ENCODE measurements at places on chromosomes 3 and 15. TPM values are rescaled to one million over a fixed set of nuclear protein-coding genes. Genes with fewer than 3 reads are reported as not detected.
A peak's percentile ranks its signal among the peaks of the same experiment; 100 is the strongest.

DNA sequence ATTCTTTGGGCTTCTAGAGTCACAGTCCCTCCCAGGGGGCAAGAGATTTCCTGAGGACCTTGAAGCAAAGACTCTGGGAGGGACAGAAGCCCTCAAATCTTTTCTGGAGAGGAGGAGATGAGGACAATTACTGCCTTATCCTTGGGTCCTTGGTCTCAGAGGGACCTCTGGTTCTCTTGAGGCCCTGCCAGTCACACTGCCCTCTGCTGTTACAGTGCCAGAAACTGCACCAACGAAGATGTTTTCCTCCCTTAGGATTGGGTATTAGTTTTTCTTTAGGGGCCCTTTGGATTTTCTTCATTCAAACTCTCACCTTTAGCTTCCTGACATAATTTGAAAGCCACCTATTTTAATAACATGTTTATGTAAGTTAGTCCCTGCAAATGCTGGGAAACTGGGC, 58.2 kb upstream of the SCN5A start:
- no peaks in the 10 kb centered on the region for H3K36me3 ChIP-seq
- DNase-seq = no peak
- no peaks in the 10 kb centered on the region for H3K27me3 ChIP-seq

DNA sequence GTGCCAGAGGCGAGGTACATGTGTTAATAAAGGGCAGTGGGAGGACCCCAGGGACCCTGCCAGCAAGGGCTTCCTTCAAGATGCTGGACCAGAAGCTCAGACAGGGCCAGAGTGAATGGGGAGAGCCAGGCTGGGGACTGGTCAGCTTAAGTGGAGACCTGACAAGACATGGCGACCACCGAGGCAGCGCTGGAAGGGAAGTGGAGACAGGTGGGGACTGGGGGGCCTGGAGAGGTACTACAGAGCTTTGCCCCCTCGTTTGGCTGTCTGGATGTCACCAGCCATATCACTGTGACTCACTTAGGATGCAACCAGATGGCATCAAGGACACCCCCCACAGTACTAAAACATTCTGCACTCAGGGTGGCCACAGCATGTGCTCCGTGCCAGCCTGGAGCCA, 97.9 kb downstream of the ADCY5 start:
- H3K36me3 ChIP-seq = no peaks in the 10 kb centered on the region
- no peaks in the 10 kb centered on the region for H3K27me3 ChIP-seq
- no peak for DNase-seq

GRCh38 chr3:47016934-47017435, 37.5 kb downstream of the NBEAL2 start:
- H3K4me1 ChIP-seq = peaks cover 3% of the 10 kb centered on the region
- no peaks in the 10 kb centered on the region for H3K36me3 ChIP-seq
- no peak overlapping the region for H3K27ac ChIP-seq
- H3K27me3 ChIP-seq = no peaks in the 10 kb centered on the region
- H3K4me3 ChIP-seq = no peak overlapping the region

DNA sequence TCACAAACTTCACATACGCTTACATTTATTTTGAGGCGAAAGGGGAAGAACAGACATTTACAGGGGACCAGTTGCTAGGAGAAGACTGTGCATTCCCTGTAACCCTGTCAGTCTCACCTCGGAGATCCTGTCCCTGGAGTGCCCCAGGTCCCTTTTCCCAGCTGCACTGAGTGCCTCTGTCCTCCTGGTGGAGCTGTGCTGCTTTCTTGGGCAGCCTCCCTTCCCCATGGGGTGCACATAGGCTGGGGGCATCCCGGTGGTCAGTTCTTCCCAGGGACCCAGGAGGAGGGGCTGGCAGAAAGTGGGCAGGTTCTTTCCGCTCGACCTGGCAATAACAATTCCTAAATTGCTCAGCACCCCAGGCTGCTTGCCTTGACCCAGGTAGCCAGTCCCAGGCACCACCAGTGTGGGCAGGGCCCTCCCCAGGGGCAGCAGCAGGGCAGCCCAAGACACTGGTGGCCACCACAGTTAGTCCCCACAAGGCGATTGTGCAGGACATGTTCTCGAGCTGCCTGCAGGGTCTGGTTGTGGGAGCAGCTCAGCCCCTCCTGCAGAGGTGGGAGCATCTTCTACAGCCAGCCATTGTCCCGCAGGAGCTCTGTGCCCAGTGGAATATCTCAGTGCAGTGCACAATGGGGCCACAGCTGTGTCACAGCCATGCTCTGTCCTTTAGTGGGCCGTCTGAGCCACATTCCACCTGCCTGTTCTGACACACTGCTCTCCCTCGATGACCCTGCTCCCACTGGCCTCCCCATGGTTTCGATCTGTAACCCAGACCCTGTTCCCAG, 36.3 kb downstream of the APBA2 start:
- DNase-seq = no peak
- no peaks in the 10 kb centered on the region for H3K36me3 ChIP-seq
- H3K27ac ChIP-seq = no peak overlapping the region
- no peak overlapping the region for H3K4me3 ChIP-seq
- no peaks in the 10 kb centered on the region for H3K4me1 ChIP-seq

DNA sequence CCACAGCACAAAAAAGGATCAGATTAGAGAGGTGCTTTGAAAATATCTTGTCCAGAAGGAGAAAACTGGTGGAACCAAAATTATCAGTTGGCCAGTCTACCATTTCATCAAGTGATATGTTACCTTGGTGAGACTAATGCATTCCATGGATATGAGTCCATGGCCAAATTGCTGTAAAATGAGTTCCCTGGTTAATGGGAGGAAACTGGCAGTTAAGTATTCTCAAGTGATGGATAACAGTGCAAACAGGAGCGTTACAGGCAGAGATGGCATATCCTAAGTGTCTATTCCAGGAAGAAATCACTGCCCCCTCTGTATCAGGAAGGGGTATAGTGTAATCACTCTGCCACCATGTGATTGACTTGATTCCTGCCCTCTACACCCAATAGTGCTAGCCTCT, 34.0 kb downstream of the MYRIP start:
- H3K4me3 ChIP-seq = no peak overlapping the region
- no peaks in the 10 kb centered on the region for H3K36me3 ChIP-seq
- no peaks in the 10 kb centered on the region for H3K4me1 ChIP-seq
- H3K27me3 ChIP-seq = no peaks in the 10 kb centered on the region

DNA sequence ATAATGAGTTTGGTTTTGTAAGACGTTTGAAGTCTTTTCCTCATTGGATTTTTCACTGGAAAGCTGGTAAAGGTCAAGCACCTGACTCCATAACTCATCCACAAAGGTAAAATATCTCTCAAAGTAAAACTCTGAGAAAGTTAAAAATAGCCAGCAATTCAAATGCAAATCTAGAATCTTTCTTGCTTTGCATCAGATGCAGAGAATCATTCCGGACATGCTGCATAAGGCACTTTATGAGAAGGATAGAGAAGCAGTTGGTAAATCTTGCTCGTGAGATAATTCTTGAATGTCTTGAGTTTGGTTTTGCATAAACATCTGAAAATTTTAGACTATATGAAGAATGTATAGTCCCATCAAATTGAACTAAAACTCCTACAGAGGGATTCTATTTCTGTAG, 9.1 kb downstream of the KCNMB2 start:
- H3K27ac ChIP-seq = no peak overlapping the region
- no peak for DNase-seq
- H3K4me1 ChIP-seq = no peaks in the 10 kb centered on the region
- H3K4me3 ChIP-seq = no peak overlapping the region
- H3K27me3 ChIP-seq = no peaks in the 10 kb centered on the region

DNA sequence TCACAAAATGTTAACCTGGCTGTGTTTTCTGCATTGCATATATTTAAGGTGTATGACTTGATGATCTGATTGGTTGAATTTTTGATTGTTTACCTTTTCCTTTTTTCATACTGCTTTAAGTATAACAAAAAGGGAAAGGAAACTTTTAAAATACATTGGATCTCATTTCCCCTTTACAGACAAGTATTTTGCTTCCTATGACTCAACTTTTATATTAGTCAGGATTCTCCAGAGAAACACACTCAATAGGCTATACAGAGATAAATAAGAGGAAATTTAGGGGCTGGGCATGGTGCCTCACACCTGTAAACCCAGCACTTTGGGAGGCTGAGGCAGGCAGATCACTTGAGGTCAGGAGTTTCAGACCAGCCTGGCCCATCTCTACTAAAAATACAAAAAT, 205.8 kb downstream of the TJP1 start:
- no peaks in the 10 kb centered on the region for H3K36me3 ChIP-seq
- no peak for DNase-seq
- no peaks in the 10 kb centered on the region for H3K4me1 ChIP-seq
- H3K4me3 ChIP-seq = no peak overlapping the region

DNA sequence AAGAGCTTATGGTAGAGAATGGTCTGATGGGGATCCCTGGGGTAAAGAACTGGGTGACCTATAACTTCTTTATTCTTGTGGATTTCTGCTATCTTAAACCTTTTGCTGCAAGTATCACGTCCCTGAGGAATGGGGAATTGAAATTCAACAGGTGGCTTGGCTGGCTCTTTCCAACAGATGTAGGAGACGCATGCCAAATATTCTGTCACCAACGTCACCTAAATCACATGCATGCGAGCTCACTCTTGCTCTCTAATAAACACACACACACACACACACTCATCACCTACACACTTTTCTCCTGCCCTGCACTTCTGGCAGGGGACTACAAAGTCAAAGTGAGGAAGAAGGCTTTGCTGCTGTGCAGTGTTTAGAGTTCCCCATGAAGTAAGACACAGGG, 145.8 kb upstream of the NECTIN3 start:
- H3K4me3 ChIP-seq = no peak overlapping the region
- no peaks in the 10 kb centered on the region for H3K4me1 ChIP-seq
- DNase-seq = no peak
- no peaks in the 10 kb centered on the region for H3K36me3 ChIP-seq
- H3K27ac ChIP-seq = no peak overlapping the region
- no peaks in the 10 kb centered on the region for H3K27me3 ChIP-seq

- H3K36me3 ChIP-seq = no peaks in the 10 kb centered on the region
- H3K4me3 ChIP-seq = no peak overlapping the region
- no peak overlapping the region for H3K27ac ChIP-seq
- no peaks in the 10 kb centered on the region for H3K27me3 ChIP-seq
- peaks cover 17% of the 10 kb centered on the region for H3K4me1 ChIP-seq
These were observed 473.1 kb upstream of the UBE2E2 start for GRCh38 chr3:22729981-22730380.

GRCh38 chr3:71466483-71466882, 117.0 kb downstream of the FOXP1 start:
- peaks cover 14% of the 10 kb centered on the region for H3K4me1 ChIP-seq
- no peak for DNase-seq
- no peak overlapping the region for H3K4me3 ChIP-seq

- H3K36me3 ChIP-seq = no peaks in the 10 kb centered on the region
- no peaks in the 10 kb centered on the region for H3K27me3 ChIP-seq
- no peak for DNase-seq
- H3K4me1 ChIP-seq = no peaks in the 10 kb centered on the region
- H3K27ac ChIP-seq = no peak overlapping the region
These were observed 151.2 kb upstream of the CDIN1 start for GRCh38 chr15:36428102-36428845.

- H3K36me3 ChIP-seq = no peaks in the 10 kb centered on the region
- no peak overlapping the region for H3K4me3 ChIP-seq
- H3K27ac ChIP-seq = no peak overlapping the region
These were observed 62.6 kb upstream of the SLC2A2 start for GRCh38 chr3:171088964-171089754.

- DNase-seq = no peak
- peaks cover 20% of the 10 kb centered on the region for H3K36me3 ChIP-seq
- H3K27me3 ChIP-seq = no peaks in the 10 kb centered on the region
- H3K27ac ChIP-seq = peak overlapping the region; percentile 75
These were observed 66.0 kb downstream of the FLNB start for GRCh38 chr3:58074116-58074715.

DNA sequence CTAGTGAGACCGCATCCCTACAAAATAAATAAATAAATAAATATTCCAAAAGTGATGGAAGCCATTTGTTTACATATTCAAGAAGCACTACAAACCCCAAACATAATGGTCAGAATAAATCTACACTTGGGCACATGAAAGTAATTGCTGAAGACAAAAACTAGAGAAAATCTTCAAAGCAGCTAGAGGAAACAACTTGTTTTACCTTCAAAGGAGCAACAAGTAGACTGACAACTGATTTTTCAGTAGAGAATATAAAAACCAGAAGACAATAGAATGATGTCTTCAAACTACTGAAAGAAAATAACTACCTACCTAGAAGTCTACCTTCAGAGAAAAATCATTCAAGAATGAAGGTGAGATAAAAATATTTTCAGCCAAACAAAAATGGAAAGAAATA, 89.4 kb downstream of the TPRA1 start:
- no peak overlapping the region for H3K27ac ChIP-seq
- H3K36me3 ChIP-seq = no peaks in the 10 kb centered on the region
- H3K4me3 ChIP-seq = no peak overlapping the region
- H3K27me3 ChIP-seq = peaks cover 5% of the 10 kb centered on the region
- DNase-seq = no peak
- H3K4me1 ChIP-seq = no peaks in the 10 kb centered on the region

DNA sequence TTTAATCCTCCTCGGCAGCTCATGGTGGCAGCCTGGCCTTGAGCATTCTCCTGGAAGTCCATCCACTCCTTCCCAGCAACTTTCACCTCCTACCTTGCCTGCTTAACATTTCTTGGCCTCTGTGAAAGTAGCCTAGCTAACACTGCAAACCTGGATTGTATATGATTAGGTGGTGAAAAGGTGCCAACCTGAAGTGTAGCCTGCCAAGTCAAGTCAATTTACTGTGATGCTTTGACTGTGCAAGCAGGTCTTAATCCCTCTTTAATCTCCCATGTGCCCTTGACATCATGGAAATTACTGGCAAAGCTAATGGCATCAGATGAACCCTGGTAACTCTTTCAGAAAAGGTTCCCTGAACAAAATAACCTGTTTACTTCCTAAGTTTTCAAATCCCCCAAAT, 169.7 kb upstream of the NR2F2 start:
- no peak overlapping the region for H3K4me3 ChIP-seq
- no peak for DNase-seq
- no peaks in the 10 kb centered on the region for H3K27me3 ChIP-seq

DNA sequence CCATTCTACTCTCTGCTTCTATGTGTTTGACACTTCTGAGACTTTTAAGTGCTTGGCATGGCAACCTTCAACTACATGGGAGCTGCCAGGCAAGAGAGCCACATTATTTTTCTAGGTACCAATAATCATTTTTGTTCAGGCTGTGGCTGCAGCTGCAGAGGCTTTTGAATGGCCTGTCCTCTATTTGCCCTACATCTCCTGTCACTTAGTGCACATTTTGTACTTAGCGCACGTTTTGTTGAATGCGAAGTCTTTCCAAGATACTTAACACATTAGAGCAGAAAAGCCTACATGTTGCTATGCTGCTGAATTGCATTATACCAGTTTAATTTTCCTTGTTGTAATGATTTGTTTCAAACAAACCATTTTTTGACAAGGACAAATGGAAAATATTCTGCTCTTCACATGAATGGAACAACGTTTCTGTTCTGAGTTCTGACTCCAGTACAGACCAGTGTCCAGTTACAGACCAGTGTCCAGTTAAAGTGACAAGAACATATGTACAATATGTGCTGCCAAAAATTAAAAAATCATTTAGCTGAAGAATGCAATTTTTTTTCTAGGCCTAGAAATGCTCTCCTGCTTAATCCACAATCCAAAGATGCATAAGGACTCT, 113.9 kb downstream of the ABI3BP start:
- H3K4me3 ChIP-seq = no peak overlapping the region
- no peaks in the 10 kb centered on the region for H3K27me3 ChIP-seq
- no peaks in the 10 kb centered on the region for H3K4me1 ChIP-seq

GRCh38 chr3:61684386-61684785, 123.0 kb downstream of the PTPRG start:
- DNase-seq = no peak
- H3K27ac ChIP-seq = peak overlapping the region; percentile 21
- no peaks in the 10 kb centered on the region for H3K36me3 ChIP-seq
- H3K4me3 ChIP-seq = no peak overlapping the region

Gene MAP6D1
- 2.1 TPM for total RNA-seq

Gene UPK1B
- total RNA-seq = 0.95 TPM

Gene MST1R
- total RNA-seq = 164 TPM

Gene ZBED2
- total RNA-seq = not detected

Gene SPINT1
- total RNA-seq = 285 TPM

Gene HRG
- not detected for total RNA-seq

Gene TOP2B
- 78.6 TPM for total RNA-seq

Gene HYKK
- 6.7 TPM for total RNA-seq
